ENCODE measurements at places on chromosomes 12 and 14.

GRCh38 chr12:81245458-81245857 is 167.6 kb downstream of the ACSS3 start:
- DNase-seq, result no peak

DNA sequence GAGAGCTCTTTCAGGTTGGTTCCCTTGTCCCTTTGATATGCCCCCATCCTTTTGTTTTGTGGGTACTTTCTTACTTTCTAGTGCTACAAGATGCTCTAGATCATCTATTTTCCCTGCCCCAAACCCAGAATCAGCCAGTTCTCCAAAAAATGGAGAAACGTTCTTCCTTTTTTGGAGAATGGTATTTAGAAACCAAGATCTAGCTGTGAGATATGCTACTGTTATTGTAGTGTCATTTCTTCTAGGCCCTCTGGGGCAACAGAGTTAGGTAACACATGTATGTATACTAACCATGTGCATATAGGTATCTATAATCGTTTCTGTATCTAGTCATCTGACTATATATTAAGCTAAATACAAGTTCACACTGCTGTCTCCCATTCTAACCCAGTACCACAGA is 6.9 kb upstream of the IGFBP6 start:
- no peak for DNase-seq

DNA sequence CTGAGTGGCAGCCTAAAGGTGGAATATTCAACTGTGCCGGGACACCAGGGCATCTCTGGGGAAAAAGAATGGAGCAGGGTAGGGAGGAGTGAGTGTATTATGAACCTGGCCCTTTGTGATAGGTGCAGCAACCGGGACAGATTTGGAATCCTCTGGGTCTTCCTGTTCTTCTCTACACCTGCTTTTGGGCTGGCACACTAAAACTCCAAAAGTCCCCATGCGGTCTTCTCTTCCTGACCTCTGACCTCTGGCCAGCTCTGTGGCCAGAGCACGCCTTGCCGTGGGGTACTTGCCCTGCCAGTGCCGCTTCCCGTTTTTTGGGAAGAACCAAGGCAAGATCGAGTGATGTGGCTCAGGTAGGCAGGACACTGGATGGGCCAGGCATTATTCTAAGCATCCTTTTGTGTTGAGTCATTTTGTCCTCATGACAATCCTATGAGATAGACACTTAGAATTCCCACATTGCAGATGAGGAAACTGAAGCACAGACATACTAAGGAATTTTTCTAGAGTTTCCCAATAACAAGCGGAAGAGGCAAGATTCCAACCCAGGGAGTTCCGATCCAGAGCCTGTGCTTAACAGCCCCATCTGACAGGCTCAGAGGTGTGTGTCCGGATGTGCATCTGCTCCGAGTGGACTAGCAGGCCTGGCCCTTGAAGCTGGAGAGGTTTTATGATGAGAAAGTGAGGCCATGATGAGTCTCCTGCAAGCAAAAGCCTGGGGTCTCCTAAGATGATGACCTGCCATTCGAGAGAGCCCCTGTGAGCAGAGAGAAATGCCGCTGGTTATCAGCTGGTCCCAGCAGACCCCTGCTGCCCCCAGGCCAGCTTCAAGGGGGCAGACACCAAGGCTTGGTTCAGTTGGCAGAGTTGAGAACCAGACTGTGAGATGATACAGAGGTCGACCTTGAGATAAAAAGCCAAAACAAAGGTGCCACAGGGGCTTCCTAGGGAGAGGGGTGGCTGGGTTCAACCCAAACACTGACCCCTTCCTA is 67.9 kb upstream of the ESRRB start:
- no peak for DNase-seq

DNA sequence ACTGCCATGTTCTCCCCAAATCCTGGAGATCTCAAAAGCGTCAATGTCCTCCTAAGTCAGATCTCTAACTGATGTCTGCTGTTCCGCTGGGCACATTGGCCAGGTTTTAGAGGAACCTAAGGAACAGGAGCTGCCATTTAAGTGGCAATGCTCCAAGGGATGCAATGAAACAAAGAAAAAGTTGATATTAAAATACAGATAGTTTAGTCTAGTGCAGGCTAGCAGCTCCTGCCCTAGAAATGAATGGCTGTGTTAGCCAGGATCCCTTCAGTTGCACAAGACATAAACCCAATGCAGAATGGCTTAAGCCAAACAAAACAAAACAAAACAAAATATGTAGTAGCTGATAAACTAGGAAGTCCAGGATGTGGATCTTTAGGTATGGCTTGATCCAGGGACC is 144.1 kb downstream of the HMGA2 start:
- no peak for DNase-seq
